ENCODE measurements at places on chromosomes 6 and 20. TPM values are rescaled to one million over a fixed set of nuclear protein-coding genes. Genes with fewer than 3 reads are reported as not detected.

The HAO1 gene
- total RNA-seq = not detected

The SAMD10 gene
- total RNA-seq = 6.4 TPM

The PPIL6 gene
- 2.5 TPM for total RNA-seq

The ELMO2 gene
- 37.1 TPM for total RNA-seq

The RAB22A gene
- total RNA-seq = 7.0 TPM

The GHRH gene
- total RNA-seq = not detected

The APOM gene
- total RNA-seq = 2.4 TPM

The TBP gene
- total RNA-seq = 8.8 TPM

The DEFB116 gene
- not detected for total RNA-seq

The SIRPD gene
- total RNA-seq = not detected

The TRAPPC3L gene
- total RNA-seq = 0.40 TPM

The ZSCAN23 gene
- total RNA-seq = 1.2 TPM

- no peak for DNase-seq
Measured at GRCh38 chr6:23006656-23007055, 437.3 kb downstream of the HDGFL1 start.

DNA sequence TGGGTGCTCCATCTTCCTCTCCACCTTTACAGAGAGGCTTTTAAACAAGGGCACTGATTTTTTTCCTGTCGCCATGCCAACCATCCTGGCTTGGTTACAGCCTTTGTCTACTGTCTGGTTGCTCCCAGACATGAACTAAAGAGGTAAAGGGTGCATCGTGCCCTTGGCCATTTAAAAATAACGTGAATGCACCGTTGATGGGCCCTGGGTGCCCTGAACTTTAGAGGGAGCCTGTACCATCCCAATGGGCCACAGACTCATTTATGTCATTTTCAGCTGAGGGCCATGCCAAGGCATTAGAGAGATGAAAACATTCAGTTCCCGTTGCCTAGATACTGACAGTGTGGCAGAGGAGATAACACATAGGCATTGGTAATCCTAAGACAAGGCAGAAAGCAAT, 23.3 kb downstream of the TMC2 start:
- DNase-seq = no peak

DNA sequence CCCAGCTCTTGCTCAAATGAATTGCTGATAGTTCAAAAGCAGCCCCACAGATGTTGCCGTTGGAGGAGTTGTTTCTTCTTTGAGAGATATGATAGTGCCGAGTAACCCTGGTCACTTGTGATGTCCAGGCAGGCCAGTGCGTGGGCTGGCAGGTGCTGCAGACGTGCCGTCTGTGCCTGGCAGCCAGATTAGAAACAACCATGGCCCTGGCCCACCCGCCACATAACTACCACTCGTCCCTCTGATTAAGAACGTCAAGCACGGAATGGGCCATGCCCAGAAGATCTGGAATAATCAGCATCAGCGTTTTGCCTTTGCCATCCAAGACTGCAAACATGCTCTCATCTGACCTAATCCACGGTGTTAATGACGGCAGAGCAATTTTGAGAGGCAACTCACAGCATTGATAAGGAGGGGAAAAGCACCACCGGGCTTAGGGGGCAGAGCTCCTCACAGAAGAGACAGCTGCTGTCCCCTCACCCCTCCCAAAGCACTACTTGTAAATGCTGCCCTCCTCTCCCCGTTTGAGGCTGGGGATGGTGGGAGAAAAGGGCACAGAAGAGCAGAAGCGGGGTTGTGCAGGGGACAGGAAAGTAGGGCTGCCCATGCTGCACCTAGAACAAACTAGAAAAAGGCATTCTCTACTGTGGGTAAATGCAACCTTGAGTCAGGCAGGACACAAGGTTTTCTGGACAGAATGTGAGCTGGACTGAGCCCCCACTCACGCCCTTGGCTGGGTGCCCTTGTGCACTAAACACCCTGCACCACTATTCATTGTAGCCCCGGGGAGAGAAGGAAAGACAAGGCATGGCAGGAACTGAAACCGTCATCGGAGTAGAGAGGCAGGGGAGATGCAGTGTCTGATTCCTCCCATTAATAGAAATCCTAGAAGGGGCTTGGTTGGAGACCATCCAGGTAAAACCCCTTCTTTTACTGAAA, 5.3 kb upstream of the CPNE5 start:
- peak; percentile 84 for DNase-seq

- DNase-seq = no peak
Measured at GRCh38 chr6:161085246-161085645, 93.7 kb downstream of the MAP3K4 start.

- no peak for DNase-seq
Measured at GRCh38 chr6:128827675-128828464, 55.1 kb upstream of the LAMA2 start.

DNA sequence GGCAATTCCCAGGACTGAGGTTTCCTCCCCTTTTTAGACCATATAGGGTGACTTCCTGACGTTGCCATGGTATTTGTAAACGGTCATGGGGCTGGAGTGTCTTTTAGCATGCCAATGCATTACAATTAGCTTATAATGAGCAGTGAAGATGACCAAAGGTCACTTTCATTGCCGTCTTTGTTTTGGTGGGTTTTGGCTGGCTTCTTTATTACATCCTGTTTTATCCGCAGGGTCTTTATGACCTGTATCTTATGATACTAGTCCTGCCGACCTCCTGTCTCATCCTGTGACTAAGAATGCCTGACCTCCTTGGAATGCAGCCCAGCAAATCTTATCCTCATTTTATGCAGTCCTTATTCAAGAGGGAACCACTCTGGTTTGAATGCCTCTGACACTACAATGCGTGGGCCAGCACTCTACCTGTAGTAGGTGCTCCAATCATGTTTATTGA, 190.1 kb downstream of the KCNQ5 start:
- no peak for DNase-seq

GRCh38 chr6:124298730-124299129, 495.1 kb downstream of the NKAIN2 start:
- DNase-seq = no peak

DNA sequence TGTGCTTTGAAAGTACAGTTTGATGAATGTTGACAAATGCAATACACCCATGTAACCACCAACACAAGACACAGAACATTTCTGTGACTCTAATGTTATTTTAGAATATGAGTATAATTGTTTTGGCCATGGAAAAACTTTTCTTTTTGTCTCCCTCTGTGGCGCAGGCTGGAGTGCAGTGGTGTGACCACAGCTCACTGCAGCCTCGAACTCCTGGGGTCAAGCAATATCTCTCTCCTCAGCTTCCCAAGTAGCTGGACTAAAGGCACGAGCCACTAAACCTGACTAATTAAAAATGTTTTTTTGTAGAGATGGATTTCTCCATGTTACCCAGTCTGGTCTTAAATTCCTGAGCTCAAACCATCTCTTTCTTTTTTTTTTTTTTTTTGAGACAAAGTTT, 20.3 kb upstream of the BCAS4 start:
- DNase-seq = no peak

- DNase-seq = no peak
Measured at GRCh38 chr6:17957086-17957485, 30.3 kb downstream of the KIF13A start.

DNA sequence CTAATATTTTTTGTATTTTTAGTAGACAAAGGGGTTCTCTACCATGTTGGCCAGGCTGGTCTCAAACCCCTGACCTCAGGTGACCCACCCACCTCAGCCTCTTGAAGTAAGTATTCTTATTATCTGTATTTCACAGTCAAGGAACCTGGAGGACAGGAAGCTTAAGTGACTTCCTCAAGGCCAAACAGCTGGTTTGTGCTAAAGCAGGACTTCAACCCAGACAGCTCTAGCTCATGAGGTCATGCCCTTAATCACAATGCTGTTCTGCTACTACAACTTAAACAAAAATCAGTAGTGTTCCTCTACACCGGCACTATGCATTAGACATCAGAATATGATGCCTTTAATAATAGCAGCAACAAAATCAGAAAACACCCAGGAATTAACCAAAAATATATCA, 168.9 kb downstream of the ADGB start:
- no peak for DNase-seq

- no peak for DNase-seq
Measured at GRCh38 chr6:34836451-34836850, 44.6 kb downstream of the BLTP3A start.

GRCh38 chr6:71220466-71220865, 68.1 kb upstream of the OGFRL1 start:
- no peak for DNase-seq

DNA sequence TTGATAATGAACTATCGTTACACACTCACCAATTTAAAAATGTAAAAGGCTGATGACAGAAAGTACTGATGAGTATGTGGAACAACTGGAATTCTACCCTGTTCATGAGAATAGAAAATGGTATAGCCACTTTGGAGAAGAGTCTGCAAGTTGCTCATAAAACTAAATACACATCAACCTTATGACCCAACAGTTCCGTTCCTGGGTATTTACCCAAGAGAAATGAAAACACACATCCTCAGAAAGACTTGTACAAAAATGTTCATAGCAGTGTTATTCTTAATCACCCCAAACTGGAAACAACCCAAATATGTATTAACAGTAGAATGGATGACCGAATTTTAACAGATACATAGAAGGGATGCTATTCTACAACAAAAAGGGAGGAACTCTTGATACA, 145.7 kb upstream of the LRFN2 start:
- no peak for DNase-seq

GRCh38 chr20:8795404-8795803, 273.5 kb upstream of the PLCB4 start:
- DNase-seq = no peak

DNA sequence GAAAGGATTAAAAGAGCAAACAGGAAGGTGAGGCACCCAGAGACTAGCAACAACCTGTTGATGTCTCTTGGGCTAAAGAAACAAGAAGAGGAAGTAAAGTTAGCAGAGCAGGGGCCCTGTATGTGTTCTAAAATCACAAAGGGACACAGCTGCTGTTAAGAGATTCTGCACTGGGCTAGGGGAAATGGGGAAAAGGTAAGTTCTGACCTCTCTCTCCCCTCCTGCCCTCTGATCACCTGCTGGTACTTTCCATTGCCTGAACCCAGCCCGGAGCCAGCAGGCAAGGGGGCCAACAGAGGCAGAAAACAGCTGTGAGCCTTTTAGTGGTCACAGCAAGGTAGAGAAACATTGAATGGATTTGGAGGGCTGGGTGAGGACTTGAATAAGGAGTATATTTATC, 13.5 kb upstream of the CNR1 start:
- no peak for DNase-seq

DNA sequence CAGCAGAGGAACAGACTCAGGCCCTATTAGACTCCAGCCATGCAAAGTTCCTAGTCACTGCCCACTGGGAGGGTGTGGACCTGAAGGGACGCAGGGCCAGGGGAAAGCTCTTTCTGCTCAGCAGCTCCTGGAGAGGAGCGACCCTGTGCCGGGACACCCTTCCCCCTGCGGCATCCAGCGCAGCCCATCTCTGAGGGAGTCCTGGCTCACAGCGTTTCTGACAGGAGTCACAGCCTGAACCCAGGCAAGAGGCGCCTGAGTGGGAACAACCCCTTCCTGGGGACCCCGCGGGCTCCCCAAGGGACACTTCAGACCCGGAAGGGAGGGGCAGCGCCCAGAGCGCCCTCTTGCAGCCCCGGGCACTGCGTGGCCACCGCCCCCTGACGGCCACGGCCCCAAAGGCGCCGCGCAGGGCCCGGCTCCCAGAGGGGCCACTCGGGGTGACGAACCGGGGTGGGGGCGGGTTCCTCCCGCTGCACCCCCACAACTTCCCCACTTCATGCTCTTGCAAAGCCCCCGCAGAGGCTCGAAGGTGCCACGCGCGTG, 862 bp downstream of the UCKL1 start:
- peak; percentile 76 for DNase-seq

DNA sequence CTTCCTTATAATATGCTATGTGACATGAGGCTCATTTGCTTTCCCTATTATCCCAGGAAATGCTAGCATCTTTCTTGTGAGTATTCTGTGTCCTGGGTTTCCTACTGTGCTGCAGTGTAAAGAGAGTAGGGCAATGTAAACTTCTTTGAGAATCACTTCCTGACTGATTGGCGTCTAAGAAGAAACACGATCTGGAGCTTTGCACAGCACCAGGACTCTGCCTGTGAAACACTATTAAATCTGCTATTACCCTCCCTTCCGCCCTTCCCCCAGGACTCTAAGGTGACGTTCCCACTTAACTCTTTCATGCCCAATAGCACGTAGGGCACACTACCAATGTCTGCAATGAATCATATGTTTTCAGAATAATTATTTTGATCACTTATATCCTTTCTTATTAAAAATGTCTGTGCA, 607.3 kb upstream of the CITED2 start:
- DNase-seq = no peak

GRCh38 chr6:137043710-137044365, 927 bp downstream of the IL20RA start:
- DNase-seq = peak; percentile 59

DNA sequence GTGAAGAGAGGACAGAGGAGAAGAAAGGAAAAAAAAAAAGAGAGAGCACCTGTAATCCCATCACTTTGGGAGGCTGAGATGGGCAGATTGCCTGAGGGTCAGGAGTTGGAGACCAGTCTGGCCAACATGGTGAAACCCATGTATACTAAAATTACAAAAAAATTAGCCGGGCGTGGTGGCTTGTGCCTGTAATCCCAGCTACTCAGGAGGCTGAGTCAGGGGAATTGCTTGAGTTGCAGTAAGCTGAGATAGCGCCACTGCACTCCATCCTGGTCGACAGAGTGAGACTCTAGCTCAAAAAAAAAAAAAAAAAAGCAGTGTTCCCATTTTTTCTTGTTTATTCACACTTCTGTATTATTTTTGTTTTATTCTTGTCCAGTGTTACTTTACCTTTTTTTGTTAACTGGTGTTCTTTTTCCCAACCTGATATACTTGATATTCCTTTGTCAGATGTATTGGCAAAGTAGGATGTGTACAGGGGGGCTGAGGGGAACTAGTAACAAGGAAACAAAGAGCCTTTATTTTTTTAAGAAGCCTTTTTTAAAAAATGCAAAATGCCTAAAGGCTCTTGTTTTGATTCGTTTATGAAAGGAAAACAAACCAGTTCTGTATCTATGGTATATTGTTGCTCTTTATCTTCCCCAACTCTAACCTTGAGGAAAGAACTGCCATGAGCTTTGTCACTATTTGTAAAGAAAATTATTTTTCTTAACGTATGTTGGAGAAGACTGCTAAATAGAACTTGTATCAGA, 22.3 kb downstream of the COL19A1 start:
- no peak for DNase-seq

DNA sequence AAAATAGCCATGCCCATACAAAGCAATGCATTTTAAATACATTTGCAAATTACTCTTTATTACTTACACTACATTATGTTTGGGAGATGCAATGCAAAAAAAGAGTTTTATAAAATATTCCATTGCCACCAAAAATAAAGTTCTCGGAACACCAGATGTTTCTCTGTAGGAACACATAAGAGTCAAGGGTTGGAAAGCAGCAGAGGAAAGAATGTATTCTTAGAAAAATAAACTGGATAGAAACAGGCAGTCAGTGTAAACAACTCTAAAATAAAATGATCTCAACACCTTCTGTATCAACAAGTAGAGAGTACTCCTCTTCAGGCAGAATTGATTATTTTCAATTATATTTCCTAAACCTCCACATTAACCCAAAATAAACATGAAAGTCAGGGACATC, 28.1 kb downstream of the KIF13A start:
- no peak for DNase-seq

GRCh38 chr6:14060971-14061370, 56.6 kb upstream of the CD83 start:
- no peak for DNase-seq
